ENCODE measurements at places on chromosomes 2 and 18. TPM values are rescaled to one million over a fixed set of nuclear protein-coding genes. Genes with fewer than 3 reads are reported as not detected.

GRCh38 chr2:106012001-106012590, 182.0 kb downstream of the UXS1 start:
- no peak overlapping the region for H3K4me3 ChIP-seq
- no peaks in the 10 kb centered on the region for H3K4me1 ChIP-seq
- H3K27ac ChIP-seq, result no peak overlapping the region
- no peaks in the 10 kb centered on the region for H3K27me3 ChIP-seq
- H3K36me3 ChIP-seq, result no peaks in the 10 kb centered on the region

Gene SIX2
- total RNA-seq, result not detected

DNA sequence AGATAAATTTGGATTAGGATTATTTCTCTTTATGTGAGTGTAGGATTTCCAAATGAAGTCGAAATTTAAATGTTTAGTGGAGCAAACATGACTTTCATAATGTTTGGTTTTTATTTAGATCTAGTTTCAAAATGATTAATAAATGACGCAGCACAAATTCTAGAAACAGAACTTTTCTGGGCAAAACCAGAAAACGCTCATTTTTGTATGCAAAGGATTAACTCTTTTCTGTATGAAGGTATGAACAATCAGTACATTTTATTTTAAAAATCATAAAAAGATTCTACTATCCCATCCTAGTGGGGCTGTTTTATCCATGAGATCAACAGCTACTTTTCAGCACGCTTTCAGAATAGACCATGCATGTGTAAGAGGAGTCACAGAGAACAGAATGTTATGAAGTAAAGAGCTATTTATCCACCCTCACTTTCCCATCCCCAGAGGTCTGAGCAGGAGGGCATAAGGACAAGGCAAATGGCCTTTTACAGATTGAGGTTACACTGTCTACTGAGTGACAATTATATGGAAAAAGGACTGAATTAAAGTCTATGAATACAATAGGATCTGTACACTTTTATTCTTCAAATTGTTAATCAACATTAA, 270.8 kb downstream of the ZEB2 start:
- no peak for DNase-seq
- no peaks in the 10 kb centered on the region for H3K4me1 ChIP-seq
- no peaks in the 10 kb centered on the region for H3K27me3 ChIP-seq
- H3K4me3 ChIP-seq, result no peak overlapping the region
- no peak overlapping the region for H3K27ac ChIP-seq
- H3K36me3 ChIP-seq, result no peaks in the 10 kb centered on the region

Gene CDH19
- not detected for total RNA-seq

- no peaks in the 10 kb centered on the region for H3K27me3 ChIP-seq
- H3K36me3 ChIP-seq, result no peaks in the 10 kb centered on the region
- H3K4me3 ChIP-seq, result peak overlapping the region; percentile 52
- H3K4me1 ChIP-seq, result peaks cover 6% of the 10 kb centered on the region
- no peak for DNase-seq
Measured at GRCh38 chr2:27489118-27489497, 435 bp downstream of the IFT172 start.

DNA sequence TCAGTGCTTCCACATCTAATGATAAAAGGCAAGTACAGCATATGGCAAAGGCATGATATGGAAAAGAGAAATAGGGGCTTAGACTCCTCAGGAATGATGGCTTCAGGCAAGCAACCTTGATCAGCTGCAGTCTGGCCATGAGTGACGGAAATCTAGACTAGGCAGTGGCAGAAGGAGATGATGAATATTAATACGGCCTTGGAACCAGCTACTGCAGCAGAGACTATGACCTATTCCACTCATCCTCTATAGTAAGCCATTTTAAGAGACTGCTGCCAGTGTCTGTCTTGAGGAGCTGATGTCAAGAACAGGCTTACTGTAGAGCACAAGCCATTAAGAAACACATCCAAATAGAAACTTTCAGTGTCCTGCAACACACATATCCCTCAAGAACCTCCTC, 23.7 kb downstream of the ASXL2 start:
- DNase-seq, result no peak
- no peak overlapping the region for H3K4me3 ChIP-seq
- peaks cover 6% of the 10 kb centered on the region for H3K36me3 ChIP-seq
- H3K27ac ChIP-seq, result 0 out of 3 replicates have a peak overlapping the region, but pooled peaks have one; percentile 29
- no peaks in the 10 kb centered on the region for H3K27me3 ChIP-seq

GRCh38 chr2:48530033-48530811, at the start of gene STON1:
Gene STON1, plus strand, starts transcription at chr2:48530154. Its CDS starts 50,480 bp downstream, at chr2:48580634.
- DNase-seq, result peak; percentile 64
- no peaks in the 10 kb centered on the region for H3K27me3 ChIP-seq
- no peaks in the 10 kb centered on the region for H3K36me3 ChIP-seq
- peak within 1 kb of the TSS; percentile 62 for H3K4me3 ChIP-seq

DNA sequence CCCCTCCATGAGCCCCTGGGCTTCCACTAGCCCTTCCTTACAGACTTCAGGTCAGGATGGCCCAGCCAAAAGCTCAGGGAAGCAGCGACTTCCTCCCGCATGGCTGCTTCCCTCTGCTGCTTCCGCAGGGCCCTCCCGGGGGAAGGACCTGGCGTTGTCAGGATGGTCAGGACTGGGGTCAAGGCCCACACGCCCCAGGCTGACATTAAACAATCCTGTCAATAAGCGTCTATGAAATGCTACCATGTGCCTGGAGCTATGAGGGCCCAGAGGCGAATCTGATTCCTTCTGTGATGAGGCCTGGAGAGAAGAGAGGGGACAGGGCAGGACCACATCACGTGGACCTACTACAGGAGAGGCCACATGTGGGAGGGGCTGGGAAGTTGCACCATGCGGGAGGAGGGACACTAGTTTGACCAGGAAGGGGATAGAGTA, 17.3 kb downstream of the CYS1 start:
- H3K4me1 ChIP-seq, result peaks cover 38% of the 10 kb centered on the region
- H3K4me3 ChIP-seq, result no peak overlapping the region
- no peak overlapping the region for H3K27ac ChIP-seq
- H3K27me3 ChIP-seq, result no peaks in the 10 kb centered on the region
- H3K36me3 ChIP-seq, result no peaks in the 10 kb centered on the region

GRCh38 chr2:203936535-203936934, at the start of gene ICOS:
Gene ICOS, plus strand, starts transcription at chr2:203936763. Its CDS starts 52 bp downstream, at chr2:203936815.
- no peak within 1 kb of the TSS for H3K4me3 ChIP-seq
- H3K27me3 ChIP-seq, result no peaks in the 10 kb centered on the region
- no peak for DNase-seq
- no peak within 1 kb of the TSS for H3K27ac ChIP-seq
- H3K36me3 ChIP-seq, result no peaks in the 10 kb centered on the region

- H3K4me3 ChIP-seq, result no peak overlapping the region
- H3K27me3 ChIP-seq, result no peaks in the 10 kb centered on the region
- no peaks in the 10 kb centered on the region for H3K4me1 ChIP-seq
- H3K36me3 ChIP-seq, result no peaks in the 10 kb centered on the region
- no peak overlapping the region for H3K27ac ChIP-seq
Measured at GRCh38 chr2:41644936-41645335, 402.9 kb upstream of the PKDCC start.

Gene NEB
- 2.2 TPM for total RNA-seq

DNA sequence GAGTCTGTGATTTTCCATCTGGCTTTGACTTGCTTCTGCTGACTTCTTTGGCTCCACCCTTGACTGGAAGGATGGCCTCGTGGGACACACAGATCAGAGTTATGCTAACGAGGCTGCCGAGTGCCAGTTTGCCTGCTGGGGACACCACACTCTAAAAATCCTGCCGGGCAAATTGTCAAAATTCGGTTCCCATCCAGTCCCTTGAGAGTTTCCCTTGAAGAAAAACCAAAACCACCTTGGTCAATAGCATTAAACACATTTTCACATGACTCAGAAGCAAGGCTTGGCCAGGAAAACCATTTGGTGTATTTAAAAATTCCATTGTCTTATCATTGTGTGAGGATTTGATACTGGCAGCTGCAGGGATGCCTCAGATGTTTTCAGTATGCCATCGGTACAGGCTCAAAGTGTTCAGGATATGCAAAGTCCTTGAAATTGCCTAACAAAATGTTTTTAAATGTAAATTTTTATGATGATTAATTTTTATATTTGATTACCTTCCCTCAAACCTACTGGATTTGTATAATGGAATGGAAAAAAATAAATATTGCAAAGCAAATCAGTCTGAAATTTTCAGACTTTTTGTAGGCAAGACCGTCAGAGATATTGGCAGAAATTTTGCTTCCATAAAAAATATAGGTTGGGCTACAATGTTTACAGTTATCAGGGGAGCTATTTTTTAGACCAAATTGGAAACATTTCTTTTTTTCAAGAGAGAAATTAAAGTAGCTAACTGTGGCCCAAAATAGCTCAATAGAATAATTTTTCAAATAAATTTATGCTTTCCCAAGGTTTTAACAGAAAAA, 41.6 kb downstream of the KCNE4 start:
- H3K27ac ChIP-seq, result no peak overlapping the region
- H3K4me1 ChIP-seq, result no peaks in the 10 kb centered on the region
- H3K4me3 ChIP-seq, result no peak overlapping the region

Gene CHRNG
- not detected for total RNA-seq

DNA sequence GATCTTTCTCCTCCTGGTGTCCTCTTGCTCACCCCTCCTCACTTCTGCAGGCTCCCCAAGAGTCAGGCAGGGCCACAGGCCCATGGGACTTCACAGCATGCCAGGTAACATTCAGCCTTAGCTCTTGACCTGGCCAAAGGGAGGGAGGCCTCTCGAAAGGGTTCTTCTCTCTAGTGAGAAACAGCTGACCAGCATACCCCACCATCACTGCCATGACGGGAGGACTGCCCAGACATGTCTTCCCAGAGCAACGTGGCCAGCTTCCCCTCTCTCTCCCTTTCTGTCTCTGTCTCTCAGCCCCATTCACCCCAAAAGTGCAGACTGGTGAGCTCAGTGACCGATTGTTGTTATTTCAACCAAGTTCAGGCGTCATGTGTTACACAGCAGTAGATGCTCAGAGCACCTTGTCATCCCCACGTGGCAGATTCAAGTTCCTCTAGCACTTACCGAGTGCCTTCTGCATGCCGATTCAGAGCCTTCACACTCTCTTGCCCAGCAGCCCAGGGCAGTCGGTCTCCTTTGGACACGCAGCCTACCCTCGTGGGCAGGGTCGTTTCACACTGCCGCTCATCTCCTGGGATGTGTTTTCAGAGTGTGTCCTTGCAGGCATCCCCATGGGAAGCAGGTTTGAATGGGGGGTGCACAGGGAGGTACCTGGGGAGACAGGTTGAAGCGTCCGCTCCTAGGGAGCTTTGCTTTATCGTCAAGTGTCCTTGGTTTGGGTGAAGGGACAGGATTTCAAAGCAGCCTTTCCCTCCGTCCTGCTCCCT, 259.9 kb downstream of the NDUFA10 start:
- H3K36me3 ChIP-seq, result no peaks in the 10 kb centered on the region
- no peak overlapping the region for H3K4me3 ChIP-seq
- H3K4me1 ChIP-seq, result no peaks in the 10 kb centered on the region
- no peak for DNase-seq
- H3K27me3 ChIP-seq, result peaks cover 51% of the 10 kb centered on the region

DNA sequence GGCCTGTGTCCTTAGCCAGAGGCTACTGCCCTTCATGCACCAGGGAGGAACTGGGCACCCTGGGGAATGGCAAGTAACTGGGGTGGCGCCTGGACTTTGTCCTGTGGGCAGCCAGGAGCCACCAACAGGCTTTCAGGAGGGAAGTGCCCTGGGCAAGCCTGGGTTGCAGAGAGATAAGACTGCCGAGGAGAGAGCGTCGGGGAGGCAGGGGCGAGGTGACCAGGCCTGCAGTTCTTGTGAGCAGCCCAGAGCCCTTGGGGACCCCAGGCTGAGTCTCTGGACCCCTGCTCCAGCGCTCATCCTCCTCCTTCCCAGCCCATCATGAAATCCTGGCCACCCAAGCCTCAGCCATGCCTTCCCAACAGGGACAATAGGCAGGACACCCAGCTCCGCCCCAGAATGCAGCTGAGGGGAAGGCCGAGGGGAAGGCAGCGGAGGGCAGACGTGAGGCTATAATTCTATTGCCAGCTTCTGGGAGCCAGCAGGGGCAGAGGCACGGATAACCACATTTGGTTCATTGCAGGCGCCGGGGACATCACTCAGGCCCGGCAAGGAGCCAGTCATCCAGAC, 25.1 kb downstream of the ADRA2B start:
- no peak overlapping the region for H3K27ac ChIP-seq
- H3K4me3 ChIP-seq, result no peak overlapping the region
- H3K36me3 ChIP-seq, result no peaks in the 10 kb centered on the region
- H3K4me1 ChIP-seq, result peaks cover 32% of the 10 kb centered on the region

DNA sequence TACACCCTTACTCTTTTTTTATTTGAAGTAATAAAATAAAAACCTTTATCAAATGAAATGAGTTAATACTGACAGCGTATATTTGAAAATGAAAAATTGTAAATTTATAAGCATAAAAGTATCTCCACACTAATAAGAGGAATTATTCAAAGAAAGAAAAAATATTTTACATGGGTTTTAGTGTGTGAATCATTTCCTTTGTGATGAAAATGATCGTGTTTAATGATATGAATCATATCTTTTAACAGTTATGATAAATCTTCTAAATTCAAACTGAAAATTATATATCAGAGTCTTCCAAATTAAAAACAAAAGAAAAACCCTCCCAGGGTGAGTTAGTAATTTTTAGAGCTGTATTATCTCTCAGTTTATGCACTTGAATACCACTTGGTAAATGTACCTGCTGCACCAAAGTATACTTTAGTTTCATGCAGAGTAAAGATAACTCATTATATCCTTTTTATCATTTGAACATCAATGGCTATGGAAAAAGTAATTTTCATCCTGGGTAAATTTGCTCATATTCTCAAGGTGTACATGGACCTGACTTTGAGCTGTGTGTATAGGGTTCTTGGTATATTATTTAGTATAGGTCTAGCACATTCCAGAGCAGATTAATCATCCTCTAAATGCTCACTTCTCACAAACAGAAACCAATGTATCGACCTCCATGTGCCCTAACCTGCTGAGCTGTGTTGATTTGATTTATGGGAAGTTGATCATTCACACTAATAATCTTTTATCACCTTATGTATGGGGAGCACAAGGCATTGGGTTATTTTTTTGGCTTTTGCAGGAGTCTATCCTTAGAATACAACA, 98.7 kb upstream of the VWC2L start:
- no peak overlapping the region for H3K27ac ChIP-seq
- H3K4me1 ChIP-seq, result no peaks in the 10 kb centered on the region
- no peak for DNase-seq
- no peaks in the 10 kb centered on the region for H3K36me3 ChIP-seq
- H3K4me3 ChIP-seq, result no peak overlapping the region
- H3K27me3 ChIP-seq, result no peaks in the 10 kb centered on the region

Gene ABCG8
- total RNA-seq, result not detected

Gene WDR35
- total RNA-seq, result 9.2 TPM

Gene RAB17
- 0.13 TPM for total RNA-seq

GRCh38 chr2:25311865-25312575, 29.7 kb downstream of the DNMT3A start:
- DNase-seq, result peak; percentile 44
- peaks cover 11% of the 10 kb centered on the region for H3K27me3 ChIP-seq
- H3K27ac ChIP-seq, result no peak overlapping the region
- peaks cover 37% of the 10 kb centered on the region for H3K4me1 ChIP-seq
- H3K36me3 ChIP-seq, result no peaks in the 10 kb centered on the region

GRCh38 chr2:138722316-138722715, 57.9 kb downstream of the NXPH2 start:
- H3K36me3 ChIP-seq, result no peaks in the 10 kb centered on the region
- no peaks in the 10 kb centered on the region for H3K4me1 ChIP-seq
- H3K27me3 ChIP-seq, result no peaks in the 10 kb centered on the region
- H3K4me3 ChIP-seq, result no peak overlapping the region
- H3K27ac ChIP-seq, result no peak overlapping the region

GRCh38 chr2:111052621-111053020, 68.1 kb upstream of the BCL2L11 start:
- H3K4me3 ChIP-seq, result no peak overlapping the region
- H3K27ac ChIP-seq, result no peak overlapping the region
- H3K27me3 ChIP-seq, result peaks cover 18% of the 10 kb centered on the region

All from K562 (cell line).